AG04450 (cell line): ENCODE measurements at places on chromosomes 3 and 15.
A peak's percentile ranks its signal among the peaks of the same experiment; 100 is the strongest.

DNA sequence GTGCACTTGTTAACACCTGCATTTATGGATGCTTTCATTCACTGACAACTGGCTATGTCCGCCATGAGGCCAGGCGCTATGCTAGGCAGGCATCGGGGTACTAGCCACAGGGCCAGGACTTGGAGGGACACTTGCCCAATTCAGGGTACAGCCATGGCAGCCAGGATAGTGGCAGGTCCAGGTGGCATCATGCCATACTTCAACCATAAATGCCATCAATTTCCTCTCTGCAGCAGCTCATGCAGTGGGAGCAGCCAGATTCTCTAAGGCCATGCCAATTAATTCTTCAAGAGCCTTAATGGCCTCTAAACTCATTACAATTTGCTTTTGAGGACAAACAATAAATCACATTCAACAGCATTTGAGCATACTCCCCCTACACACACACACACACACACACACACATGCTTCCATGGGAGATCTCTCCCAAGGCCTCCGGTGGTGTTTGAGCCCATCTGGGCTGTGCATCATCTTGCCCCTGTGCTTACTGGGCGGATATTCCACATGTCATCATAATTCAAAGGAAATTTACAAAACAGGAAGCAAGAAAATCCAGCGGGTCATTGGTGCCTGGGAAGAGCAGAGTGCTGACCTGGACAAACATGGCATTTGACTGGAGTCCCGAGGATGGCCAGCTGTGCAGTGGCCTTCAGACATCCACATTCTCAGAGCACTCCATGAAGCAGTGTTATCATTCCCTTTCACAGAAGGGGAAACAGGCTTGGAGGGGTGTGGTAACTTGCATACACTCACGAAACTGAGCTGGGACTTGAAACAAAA is 109.1 kb downstream of the IQSEC1 start:
- no peak for DNase-seq

- DNase-seq: no peak
Observed at GRCh38 chr3:78979028-78979427, 788.8 kb downstream of the ROBO1 start.

GRCh38 chr15:48710952-48711495 is 65.5 kb upstream of the FBN1 start:
- no peak for DNase-seq

DNA sequence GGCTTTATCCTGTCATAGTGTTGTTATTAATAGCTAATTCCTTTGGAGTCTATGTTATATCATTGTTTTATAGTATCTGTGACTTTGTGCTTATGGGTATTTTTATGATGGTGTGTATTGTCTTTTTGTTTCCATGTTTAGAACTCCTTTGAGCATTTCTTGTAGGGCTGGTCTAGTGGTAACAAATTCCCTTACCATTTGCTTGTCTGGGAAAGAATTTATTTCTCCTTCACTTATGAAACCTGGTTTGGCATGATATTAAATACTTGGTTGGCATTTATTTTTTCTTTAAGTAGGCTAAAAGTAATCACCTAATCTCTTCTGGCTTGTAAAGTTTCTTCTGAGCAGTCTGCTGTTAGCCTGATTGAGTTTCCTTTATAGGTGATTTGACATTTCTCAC is 47.7 kb upstream of the ROBO1 start:
- DNase-seq: no peak

GRCh38 chr3:59774634-59775033 is 724.8 kb upstream of the CFAP20DC start:
- peak; percentile 57 for DNase-seq

- DNase-seq: no peak
Observed at GRCh38 chr3:55654123-55654760, 167.1 kb upstream of the WNT5A start.

GRCh38 chr15:73818308-73818985 is 54.9 kb upstream of the TBC1D21 start:
- no peak for DNase-seq

DNA sequence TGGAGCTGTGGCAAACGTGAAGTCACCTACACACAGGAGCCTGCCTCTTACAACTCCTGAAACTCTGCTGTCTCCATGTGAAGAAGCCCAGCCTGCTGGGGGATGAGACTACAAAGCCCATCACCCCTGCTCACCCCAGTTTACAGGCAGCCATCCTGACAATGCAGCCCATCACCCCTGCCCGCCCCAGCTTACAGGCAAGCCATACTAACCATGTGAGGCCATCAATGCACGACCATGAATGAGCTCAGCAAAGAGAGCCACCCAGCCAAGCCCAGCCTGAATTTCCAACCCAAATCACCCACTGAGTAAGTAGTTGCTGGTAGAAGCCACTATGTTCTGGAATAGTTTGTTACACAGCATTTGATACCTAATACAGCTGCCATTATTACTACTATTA is 185.4 kb upstream of the NSMCE3 start:
- DNase-seq: no peak

DNA sequence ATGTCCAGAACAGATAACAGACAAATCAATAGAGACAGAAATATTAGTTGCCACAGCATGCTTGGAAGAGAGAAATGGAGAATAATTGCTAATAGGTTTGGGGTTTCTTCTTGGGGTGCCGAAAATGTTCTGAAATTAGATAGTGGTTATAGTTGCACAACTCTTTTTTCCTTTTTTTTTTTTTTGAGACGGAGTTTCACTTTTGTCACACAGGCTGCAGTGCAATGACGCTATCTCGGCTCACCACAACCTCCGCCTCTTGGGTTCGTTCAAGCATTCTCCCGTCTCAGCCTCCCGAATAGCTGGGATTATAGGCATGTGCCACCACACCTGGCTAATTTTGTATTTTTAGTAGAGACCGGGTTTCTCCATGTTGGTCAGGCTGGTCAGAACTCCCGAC is 163.3 kb downstream of the PLCH1 start:
- DNase-seq: no peak

DNA sequence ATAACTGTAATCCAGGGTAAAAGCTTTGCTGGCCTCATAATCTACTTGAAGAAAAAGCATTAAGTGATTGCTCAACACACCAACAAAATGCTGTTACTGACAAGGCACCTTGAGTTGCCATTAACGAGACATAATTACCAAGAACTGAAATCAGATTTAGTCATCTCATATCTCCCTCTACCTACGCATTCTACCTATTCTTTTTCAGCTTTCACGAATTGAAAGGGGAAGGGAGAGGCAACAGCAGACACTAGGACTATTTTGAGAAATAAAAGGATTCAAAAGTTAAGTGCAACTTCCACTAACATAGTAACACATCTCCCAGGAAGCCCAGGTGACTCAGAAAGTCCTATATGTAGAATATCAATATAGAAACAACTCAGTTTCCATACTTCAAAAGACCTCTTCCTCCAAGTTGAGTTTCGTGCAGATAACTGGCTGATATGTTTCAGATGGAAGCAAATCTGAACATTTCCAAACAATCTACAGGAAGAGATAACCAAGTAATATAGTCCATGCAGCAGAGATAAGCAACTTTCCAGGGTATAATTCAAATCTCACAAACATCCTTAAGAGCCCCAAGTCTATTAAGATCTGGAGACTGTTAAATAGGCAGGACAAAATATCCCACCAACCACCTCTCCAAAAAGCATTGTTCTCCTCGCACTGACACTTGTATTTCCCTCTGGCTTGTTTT is 1.9 kb downstream of the OSBPL10 start:
- DNase-seq: no peak

DNA sequence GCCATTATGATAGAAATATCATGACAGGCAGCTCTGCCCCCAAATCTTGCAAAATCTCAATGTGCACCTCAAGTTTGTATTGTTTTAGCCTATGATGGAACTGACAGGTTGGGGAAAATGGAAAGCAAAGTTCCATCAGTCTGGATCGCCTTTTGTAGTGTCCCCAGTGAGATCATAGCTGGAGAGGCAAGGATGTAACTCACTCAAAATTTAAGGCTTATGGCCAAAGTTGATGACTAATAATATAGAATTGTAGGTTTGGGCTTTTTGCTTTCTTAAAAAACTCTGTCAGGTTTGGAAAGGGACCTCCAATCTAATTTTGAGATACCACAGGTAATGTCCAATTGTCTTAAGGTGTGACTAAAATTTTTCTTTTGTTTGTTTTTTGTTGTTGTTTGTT is 1.4 kb upstream of the ACP3 start:
- no peak for DNase-seq

DNA sequence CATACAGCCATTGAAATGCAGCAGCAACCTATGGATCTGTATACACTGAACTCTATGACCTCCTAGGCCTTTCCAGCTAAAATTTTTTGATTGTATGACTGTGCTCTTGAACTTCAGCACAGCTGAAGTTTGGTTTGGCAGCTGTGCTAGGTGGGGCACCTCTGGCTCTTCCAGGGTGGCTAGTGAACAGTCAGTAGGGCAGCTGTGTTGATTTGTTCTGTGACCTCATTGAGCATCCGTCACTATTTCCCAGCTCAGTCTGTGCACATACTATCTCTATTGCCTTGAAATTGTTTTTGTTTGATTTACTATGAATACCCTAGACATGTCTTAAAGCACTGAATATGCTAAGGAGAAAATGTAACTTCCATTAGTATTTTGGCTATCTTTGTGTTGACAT is 363.2 kb upstream of the NAALADL2 start:
- no peak for DNase-seq

DNA sequence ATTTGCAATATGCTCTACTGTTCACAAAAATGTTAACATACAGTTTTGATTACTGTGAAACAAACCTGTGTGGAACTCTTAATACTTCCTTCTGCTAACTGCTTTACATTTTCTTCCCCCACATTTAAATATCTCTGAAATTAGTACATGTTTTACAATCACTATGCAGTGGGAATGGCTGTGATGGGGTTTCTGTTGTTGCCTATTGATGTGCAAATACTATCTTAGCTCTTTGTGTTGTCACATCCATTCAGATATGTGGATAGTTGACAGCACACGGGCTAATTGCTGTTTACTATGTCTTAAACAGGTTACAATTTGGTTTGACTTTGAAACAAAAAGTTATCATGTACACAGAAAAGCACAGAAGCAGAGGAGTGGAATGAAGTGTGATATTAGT is 95.8 kb upstream of the CCNL1 start:
- no peak for DNase-seq

DNA sequence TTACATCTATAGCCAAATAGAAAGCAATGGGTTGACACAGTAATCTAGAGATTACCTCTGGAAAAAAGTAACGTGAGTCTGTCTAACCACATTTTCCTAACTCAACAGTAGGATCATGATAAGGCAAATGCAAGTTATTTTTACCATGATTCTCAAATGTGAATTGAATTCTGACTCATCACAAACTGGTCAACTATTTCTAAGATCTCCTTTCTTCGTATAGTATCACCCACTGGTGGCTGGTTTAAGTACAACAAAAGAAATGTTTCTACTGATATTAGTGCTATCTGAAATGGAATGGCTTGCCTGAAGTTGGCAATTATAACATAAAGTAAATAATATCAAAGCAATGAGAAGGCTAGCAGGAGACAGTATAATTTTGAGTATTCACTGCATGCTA is 102.2 kb downstream of the ABI3BP start:
- no peak for DNase-seq
